Neuronal stem cell (in vitro differentiated cells): ENCODE measurements at places on chromosomes 4 and X.

GRCh38 chrX:86051741-86052140, 4.4 kb upstream of the CHM start:
- no peak overlapping the region for H3K27ac ChIP-seq
- no peaks in the 10 kb centered on the region for H3K4me1 ChIP-seq
- no peak for DNase-seq
- no peaks in the 10 kb centered on the region for H3K27me3 ChIP-seq
- H3K36me3 ChIP-seq: no peaks in the 10 kb centered on the region
- no peak overlapping the region for H3K4me3 ChIP-seq

- no peaks in the 10 kb centered on the region for H3K27me3 ChIP-seq
- no peak overlapping the region for H3K4me3 ChIP-seq
- H3K27ac ChIP-seq: no peak overlapping the region
- DNase-seq: no peak
- no peaks in the 10 kb centered on the region for H3K4me1 ChIP-seq
Observed at GRCh38 chrX:135476378-135476777, 44.1 kb upstream of the INTS6L start.

GRCh38 chrX:103376118-103376978, at the start of gene BEX3:
TSS of gene BEX3 (plus strand) at chrX:103376538. CDS start at chrX:103377522, 984 bp downstream.
- peaks cover 2% of the 10 kb centered on the region for H3K4me1 ChIP-seq
- H3K27ac ChIP-seq: peak within 1 kb of the TSS; percentile 71
- no peaks in the 10 kb centered on the region for H3K27me3 ChIP-seq
- no peaks in the 10 kb centered on the region for H3K36me3 ChIP-seq
- DNase-seq: no peak

DNA sequence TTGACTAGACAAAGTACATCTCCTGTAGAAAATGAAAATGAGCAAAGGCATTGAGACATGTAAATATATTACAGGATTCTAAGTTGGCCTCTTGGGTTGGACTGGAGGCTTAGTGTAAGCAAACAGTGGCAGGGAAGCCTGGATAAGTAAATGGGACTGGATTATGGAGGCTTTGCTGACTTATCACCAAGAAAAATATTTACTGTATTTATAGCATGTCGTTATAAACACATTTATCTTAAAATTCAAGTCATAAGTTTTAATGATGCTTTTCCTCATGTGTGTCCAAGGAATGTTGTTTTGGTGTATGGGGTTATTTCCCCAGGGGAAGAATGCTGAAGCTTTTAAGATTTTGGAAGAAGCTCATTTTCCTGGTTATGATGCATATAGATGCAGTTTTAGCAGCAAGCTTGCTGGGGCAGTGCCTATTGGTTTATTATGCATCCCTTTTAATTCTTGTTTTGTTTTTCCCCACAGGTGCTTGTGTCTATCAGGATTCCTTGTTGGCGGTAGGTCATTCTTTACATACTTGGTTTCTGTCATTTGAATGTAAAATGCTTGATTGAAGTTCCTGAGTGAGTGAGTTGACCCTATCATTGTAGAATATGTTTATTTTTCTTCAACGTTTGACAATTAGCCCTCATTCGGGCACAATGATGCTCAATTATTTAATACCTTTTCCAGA, 8.5 kb downstream of the FRAS1 start:
- H3K27ac ChIP-seq: no peak overlapping the region
- no peak for DNase-seq
- no peaks in the 10 kb centered on the region for H3K27me3 ChIP-seq
- H3K36me3 ChIP-seq: no peaks in the 10 kb centered on the region

DNA sequence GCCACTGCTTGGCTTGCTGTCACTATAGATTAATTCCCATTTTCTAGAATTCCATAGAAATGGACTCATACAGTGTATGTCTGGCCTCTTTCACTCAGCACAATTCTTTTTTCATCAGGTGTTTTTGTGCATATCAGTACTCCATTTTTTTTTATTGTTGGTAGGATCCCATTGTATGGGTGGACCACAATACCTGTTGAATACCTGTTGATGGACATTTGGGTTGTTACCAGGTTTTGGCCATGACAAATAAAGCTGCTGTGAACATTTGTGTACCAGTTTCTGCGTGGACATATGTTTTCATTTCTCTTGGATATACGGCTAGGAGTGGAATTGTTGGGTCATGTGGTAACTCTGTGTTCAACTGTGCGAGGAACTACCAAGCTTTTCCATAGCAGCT, 14.9 kb downstream of the ZFP92 start:
- H3K4me3 ChIP-seq: no peak overlapping the region
- no peak overlapping the region for H3K27ac ChIP-seq
- no peaks in the 10 kb centered on the region for H3K27me3 ChIP-seq
- no peaks in the 10 kb centered on the region for H3K36me3 ChIP-seq
- no peak for DNase-seq
- H3K4me1 ChIP-seq: no peaks in the 10 kb centered on the region

DNA sequence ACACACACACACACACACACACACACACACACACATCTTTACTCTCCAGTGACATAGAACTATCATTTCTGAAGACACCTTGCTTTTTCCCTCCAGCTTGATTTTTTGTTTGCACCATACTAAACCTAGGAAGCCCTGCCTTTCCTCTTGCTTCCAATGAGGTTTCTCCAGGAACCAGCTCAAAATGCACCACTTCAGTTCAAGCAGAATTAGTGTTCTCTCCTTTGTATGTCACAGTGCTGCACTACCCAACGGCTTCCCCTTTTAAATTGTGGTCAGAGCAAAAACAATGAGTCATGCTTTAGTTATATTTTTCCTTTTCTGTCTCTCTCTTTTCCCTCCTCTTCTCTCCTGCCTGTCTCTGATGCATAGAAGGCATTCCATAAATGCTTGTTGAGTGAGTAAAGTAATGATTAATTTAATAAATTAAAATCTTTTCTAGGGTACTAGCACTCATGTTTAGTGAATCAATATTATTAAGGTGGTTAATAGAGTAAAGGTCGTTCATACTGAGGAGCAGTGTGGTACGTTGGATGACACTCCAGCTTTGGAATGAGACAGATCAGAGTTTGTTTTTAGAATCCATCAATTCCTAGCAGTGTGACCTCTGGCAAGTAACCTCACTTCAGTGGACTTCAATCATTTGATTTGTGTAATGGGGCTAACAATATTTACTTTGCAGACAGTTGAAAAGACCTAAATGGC, 5.9 kb downstream of the RTL3 start:
- no peak overlapping the region for H3K4me3 ChIP-seq
- H3K4me1 ChIP-seq: no peaks in the 10 kb centered on the region
- H3K27ac ChIP-seq: no peak overlapping the region
- DNase-seq: no peak

DNA sequence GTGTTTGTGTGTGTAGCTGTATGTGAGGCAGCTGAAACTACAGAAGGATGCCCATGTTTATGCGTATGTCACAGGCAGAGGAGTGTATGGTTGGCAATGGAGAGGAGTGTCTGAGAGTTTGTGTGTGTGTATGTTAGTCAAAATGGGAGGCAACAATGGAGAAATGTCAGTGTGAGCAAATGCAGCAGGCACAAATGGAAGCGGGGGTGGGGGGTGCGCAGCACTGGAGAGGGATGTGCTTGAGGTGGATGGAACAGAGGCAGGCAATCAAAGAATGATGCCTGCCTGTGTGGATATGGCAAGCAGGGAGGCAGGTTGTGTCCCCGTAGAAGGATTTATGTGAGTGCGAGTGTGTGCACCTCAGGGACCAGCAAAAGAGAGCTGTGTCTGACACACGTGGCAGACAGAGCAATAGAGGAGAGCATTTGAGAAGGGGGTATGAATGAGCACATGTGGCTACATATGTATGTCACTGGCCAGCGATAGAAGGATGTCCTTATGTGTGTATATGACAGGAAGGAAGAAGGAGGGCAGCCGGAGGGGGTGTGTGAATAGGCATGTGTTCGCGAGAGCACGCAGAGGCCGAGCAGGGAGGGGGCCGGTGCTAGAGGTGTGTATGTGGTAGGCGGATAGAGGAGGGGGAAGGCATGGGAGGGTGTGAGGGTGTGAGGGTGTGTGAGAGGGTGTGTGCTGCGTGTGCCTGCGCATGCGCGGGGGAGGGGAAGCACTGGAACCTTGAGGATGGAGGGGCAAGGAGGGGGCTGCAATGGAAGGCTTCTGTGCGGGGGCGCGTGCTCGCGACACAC, 1.1 kb downstream of the PJA1 start:
- no peak overlapping the region for H3K27ac ChIP-seq
- H3K27me3 ChIP-seq: no peaks in the 10 kb centered on the region
- peaks cover 3% of the 10 kb centered on the region for H3K4me1 ChIP-seq
- DNase-seq: no peak

GRCh38 chr4:95535180-95535579, 13.6 kb downstream of the UNC5C start:
- no peak overlapping the region for H3K4me3 ChIP-seq
- DNase-seq: no peak
- no peak overlapping the region for H3K27ac ChIP-seq
- no peaks in the 10 kb centered on the region for H3K36me3 ChIP-seq
- no peaks in the 10 kb centered on the region for H3K27me3 ChIP-seq

DNA sequence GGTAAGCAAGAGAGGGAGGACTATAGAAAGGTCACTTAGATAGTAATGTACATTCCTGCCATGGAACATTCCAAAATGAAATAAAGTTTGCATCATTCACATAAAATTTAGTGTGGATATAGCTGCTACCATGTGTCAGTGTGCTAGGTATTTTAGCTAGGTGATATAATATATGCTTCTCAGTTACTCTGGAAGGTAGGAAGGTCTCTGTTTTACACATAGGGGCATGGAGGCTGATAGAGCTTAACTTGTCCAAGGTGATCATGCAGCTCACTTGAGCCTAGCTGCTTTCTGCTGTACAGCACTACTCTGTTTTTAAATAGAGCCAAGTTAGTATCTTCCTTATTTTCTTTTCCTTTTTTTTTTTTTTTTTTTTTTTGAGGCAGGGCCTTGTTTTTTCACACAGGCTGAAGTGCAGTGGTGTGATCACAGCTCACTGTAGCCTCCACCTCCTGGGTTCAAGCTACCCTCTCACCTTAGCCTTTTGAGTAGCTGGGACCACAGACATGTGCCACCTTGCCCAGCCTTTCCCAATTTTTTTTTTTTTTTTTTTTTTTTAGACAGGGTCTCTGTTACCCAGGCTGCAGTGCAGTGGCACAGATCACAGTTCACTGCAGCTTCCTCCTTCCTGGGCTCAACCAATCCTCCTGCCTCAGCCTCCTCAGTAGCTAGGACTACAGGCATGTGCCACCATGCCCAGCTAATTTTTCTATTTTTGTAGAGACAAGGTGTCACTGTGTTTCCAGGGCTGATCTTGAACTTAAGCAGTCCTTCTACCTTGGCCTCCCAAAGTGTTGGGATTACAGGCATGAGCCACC, 10.4 kb downstream of the AFF1 start:
- no peak for DNase-seq
- no peak overlapping the region for H3K4me3 ChIP-seq
- H3K4me1 ChIP-seq: peaks cover 3% of the 10 kb centered on the region
- no peaks in the 10 kb centered on the region for H3K27me3 ChIP-seq

GRCh38 chrX:45849261-45849862, 648.7 kb upstream of the DIPK2B start:
- no peak overlapping the region for H3K27ac ChIP-seq
- peaks cover 4% of the 10 kb centered on the region for H3K4me1 ChIP-seq
- peak overlapping the region; percentile 76 for H3K4me3 ChIP-seq
- peaks cover 3% of the 10 kb centered on the region for H3K36me3 ChIP-seq

- peaks cover 24% of the 10 kb centered on the region for H3K4me1 ChIP-seq
- H3K27ac ChIP-seq: no peak within 1 kb of the TSS
- peak within 1 kb of the TSS; percentile 71 for H3K4me3 ChIP-seq
- peaks cover 47% of the 10 kb centered on the region for H3K27me3 ChIP-seq
Observed at GRCh38 chr4:2059046-2059725, at the start of gene NAT8L. TSS of gene NAT8L (plus strand) at chr4:2059327. CDS start at chr4:2059512, 185 bp downstream.
